DMS 273 treated with DMSO at 0.1 percent for 48 hours (cell line): ENCODE measurements at places on chromosomes 7 and 10.

DNA sequence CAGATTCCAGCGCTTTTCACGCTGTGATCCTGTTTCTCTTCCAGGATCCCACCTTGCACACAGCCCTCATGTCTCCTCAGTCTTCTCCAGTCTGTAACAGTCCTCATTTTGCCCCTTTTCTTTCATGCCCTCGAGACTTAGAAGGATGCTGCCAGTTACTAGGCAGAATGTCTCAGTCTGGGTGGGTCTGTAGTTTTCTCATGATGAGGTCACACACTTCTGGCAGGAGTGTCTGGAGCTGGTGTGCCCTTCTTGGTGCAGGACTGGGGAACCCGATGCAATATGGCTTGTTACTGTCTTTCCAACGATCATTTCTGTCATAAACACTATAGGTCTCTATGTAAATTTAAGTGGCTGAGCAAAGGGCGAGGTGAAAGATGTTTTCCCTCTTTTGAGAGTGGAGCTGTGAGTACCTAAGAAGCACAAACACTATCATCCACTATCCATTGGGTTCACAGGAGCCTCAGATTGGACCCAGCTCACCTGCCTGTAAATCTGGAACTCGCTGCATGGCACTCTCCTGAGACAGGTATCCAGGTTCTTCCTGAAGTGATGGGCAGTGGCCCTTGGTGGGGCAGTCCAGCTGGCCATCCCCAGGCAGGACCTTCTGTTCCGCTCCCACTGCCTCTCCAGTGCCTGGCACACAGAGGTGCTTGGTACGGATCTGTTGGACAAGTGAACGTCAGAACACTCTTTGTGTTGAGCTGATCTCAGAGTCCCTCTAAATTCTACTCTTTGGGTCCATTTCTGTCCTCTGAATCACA lies 64.3 kb upstream of the ZNF32 start:
- DNase-seq: no peak

- no peak for DNase-seq
Observed at GRCh38 chr10:119268871-119269506, 61.6 kb downstream of the GRK5 start.

DNA sequence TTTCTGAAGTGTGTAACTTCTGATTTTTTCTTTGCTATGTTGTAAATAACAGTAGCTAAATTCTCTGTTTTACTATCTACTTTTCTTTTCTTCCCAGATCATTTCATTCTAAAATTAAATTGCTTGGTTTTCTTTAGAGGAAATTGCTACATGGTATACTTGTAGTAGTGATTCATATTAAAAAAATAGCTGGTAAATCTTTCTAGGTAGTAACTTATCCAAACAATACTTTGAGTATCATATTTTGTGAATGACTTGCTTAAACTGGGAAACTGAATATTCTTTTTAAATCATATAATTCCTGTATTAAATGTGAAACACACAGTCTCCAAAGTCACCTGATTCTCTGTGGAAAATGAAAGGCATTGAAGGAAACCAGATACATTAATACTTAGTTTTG lies 85.5 kb downstream of the ZNRF2 start:
- no peak for DNase-seq

DNA sequence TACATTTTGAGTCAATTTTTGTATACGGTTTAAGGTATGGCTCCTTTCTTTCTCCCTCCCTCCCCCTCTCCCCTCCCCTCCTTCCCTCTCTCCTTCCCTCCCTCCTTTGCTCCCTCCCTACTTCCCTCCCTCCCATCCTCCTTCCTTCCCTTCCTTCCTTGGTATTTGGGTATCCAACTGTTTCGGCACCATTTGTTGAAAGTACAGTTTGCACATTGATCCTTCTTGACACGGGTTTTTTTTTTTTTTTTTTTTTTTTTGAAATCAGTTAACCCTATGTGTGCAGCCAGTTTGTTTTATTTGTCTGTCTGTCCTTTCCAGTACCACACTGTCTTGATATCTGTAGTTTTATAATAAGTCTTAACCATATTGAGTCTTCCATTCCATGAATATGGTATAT lies 39.9 kb upstream of the INSYN2A start:
- no peak for DNase-seq

- DNase-seq: no peak
Observed at GRCh38 chr7:72446591-72447462, 34.7 kb upstream of the CALN1 start.

DNA sequence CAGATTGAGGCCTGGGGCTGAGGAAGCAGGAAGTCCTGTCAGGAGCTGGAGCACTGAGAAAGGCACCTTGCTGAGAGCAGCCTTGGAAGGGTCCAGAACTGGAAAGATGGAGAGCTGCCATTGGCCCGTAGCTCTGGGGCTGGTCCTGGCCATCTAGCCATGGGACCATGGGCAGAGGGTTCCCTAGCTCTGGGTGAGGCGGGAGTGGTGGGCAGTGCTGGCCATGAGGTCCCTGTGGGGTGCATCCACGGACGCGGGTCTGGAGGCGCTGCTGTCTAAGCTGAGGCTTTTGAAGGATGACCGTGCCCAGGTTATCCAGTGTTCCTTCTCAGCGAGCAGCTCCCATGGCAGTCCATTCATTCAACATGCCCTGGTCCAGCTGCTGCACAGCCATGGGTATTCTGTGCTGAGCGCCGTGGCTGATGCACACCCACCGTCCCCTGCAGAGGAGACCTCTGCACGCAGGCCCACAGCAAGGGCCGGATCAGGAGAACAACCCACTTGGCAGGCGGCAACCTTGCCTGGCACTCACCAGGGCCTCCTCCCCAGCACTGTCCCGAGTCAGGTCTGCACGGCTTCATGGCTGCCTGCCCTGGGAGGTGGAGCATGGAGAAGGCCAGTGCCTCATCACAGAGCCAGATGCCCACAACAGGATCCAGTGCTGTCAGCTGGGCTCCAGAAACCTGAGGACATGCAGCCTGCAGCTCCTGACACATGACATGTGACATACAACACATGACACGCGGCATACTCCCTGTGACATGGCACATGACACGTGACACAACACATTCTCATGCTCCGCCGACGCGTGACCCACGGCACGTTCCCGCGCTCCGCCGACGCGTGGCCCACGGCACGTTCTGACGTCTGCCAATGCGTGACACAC lies 121.9 kb downstream of the INPP5A start:
- no peak for DNase-seq

DNA sequence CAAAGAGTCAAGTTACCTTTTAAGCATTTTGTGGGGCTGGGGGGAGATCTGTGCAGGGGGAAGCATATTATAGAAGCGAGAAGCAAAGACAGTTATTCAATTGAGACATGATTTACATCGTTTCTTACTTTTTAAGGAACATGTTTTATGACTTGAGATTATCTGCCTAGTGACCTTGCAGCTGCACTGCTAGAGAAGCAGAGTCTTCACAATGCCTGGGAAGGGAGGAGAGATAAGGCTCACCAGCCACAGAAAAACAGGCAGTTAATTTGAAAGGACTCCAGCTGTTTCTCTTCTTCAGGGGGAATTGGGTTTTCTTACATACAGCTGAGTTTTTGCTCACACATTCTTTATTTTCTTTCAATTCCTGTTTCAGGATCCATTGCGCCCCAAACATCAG lies 31.0 kb downstream of the PHYH start:
- DNase-seq: no peak

GRCh38 chr7:111012799-111013675 lies 77.9 kb upstream of the LRRN3 start:
- no peak for DNase-seq

GRCh38 chr10:78524342-78524741 lies 490.7 kb downstream of the RPS24 start:
- peak; percentile 36 for DNase-seq

DNA sequence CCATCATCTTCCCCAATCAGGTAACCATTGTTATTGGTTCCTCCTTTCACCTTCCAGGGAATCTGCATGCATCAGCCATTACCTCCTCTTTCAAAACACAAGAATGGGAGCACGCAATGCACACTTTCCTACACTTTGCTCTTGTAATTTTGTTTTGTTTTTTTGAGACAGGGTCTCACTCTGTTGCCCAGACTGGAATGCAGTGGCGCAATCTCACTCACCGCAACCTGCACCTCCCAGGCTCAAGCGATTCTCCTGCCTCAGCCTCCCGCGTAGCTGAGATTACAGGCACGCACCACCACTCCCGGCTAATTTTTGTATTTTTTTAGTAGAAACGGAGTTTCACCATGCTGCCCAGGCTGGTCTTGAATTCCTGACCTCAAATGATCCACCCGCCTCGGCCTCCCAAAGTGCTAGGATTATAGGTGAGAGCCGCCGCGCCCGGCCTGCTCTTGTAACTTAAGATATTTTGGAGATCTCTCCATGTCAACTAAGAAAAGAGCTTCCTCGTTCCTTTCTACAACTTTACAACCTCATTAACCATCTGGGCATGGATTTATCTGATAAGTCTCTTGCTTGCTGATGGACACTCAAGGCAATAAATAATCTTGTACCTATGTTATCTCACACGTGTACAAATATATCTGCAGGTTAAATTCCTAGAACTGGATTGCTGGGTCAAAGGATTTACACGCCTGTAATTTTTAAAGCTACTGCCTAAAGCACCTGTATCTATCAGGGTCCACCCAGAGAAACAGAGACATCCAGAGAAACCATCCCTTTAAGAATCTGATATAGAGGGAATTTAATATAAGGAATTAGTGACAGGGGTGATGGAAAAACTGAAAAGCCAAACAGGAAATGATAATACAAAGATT lies 4.2 kb downstream of the CYTH3 start:
- DNase-seq: no peak

GRCh38 chr10:70348228-70348850 lies 34.1 kb downstream of the LRRC20 start:
- DNase-seq: no peak

- no peak for DNase-seq
Observed at GRCh38 chr10:14904316-14904732, 25.7 kb downstream of the SUV39H2 start.

- no peak for DNase-seq
Observed at GRCh38 chr7:93551063-93551895, 23.2 kb downstream of the CALCR start.

DNA sequence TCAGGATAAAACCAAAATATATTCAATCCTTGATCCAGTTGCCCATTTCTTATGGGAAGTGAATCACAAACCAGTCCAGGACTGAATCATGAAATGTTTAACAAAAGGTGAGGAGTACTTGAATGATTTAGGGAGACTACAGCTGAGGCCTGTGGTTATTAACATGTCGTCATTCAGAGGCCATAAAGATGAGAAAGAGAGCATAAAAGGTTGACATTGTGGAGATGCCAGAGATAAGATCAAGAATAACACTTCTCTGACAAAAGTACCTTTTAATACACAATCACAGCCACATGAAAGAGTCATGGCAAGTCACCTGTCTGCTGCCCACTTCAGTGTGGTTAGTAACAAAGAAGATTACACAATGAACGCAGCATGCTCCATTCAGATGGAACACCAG lies 1195.7 kb upstream of the SORCS1 start:
- no peak for DNase-seq

GRCh38 chr10:9305018-9305655 lies 1250.6 kb downstream of the GATA3 start:
- DNase-seq: no peak

DNA sequence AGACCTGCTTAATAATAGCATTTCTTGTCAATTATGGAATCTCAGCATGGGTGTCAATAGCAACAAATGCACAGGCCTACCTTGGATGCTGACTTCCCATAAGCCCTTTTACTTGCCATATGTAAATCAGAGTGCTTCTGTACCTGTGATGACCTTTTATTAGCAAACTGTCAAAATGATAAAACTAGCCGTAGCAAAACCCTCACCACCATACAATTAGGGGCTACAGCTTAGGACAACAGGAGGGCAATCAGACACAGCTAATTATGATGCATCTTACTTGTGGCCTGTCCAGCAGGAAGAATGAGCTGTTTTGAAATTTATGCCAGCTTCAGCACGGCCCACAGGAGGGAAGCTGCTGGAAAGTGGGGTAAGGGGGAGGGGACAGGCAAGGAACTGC lies 201.6 kb downstream of the TAX1BP1 start:
- no peak for DNase-seq

- no peak for DNase-seq
Observed at GRCh38 chr10:93495654-93496321, 624 bp upstream of the CEP55 start.

GRCh38 chr10:4470231-4470835 lies 355.7 kb upstream of the AKR1E2 start:
- DNase-seq: no peak

DNA sequence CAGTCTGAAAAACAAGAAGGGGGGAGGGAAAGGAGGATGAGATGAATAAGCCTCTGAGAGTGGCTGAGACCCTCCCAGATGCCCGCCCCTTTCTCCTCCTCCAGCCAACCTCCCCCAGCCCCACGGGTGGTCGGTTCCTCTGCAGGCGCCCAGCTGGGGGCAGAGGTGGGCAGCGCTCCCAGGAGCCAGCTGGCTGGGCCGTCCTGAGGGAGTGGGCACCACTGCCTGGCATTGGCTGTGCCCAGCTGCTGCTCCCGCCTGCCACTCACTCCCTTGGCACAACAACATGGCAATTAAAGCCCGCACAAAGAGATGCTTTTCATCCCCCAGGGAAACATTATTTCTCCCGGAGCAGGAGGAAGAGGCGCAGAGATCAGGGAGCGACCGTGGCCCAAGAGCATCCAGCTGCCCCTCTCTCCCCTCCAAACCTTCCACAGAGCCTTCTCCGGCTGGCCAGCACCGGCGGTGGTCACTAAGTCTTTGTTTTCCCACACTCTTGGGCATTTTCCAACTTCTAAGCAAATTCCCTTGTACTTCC lies 107.2 kb downstream of the SPDYE5 start:
- peak; percentile 81 for DNase-seq

GRCh38 chr10:7486528-7486927 lies 75.7 kb upstream of the SFMBT2 start:
- DNase-seq: no peak

DNA sequence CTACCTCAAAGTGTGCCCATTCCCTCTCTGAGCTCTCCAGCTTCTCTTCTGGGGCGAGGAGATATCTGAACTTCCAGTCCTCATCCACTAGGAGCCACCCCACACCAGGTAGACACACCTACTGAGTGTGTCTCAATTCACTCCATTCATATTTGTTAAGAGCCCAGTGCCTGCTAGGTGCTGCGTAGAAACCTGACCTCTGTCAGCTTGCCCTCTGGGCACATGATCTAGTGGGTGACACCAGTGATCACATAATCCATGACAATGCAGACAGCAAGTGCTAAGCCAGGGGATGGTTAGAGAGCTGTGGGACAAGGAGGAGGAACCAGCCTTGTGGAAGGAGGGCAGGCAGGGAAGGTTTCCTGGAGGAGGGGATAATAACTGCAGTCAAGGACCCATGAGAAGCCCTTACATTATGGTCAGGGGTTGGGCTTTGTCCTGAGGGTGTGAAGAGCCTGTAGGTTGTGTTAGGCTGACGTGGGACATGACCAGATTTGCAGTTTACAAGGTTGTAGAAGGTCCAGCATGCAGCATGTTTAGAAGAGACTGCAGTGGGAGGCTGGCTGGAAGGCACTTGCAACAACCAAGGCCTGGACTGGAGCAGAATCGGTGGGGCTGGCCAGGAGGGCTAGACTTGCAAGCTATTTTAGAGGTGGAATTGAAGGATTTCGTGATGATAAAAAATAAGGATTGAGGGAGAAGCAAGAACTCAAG lies 81.8 kb downstream of the COL13A1 start:
- DNase-seq: no peak

DNA sequence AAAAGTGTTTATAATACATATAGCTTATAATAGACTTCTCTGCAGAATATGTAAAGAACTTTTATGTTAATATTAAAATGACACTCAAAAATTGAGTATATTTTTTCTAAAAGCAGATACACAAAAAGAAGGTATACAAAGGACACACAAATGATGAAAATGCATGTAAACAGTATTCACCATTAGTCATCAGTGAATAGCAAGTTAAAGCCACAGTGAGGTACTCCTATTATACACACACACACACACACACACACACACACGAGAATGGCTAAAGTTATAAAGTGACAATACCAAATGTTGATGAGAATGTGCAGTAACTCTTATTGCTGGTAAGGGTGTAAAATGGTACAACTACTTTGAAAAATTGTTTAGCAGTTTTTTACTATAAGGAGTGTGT lies 92.9 kb downstream of the ITGB1 start:
- DNase-seq: no peak
